Kasumi-1 (cell line): ENCODE measurements at places on chromosomes 11 and 22.

DNA sequence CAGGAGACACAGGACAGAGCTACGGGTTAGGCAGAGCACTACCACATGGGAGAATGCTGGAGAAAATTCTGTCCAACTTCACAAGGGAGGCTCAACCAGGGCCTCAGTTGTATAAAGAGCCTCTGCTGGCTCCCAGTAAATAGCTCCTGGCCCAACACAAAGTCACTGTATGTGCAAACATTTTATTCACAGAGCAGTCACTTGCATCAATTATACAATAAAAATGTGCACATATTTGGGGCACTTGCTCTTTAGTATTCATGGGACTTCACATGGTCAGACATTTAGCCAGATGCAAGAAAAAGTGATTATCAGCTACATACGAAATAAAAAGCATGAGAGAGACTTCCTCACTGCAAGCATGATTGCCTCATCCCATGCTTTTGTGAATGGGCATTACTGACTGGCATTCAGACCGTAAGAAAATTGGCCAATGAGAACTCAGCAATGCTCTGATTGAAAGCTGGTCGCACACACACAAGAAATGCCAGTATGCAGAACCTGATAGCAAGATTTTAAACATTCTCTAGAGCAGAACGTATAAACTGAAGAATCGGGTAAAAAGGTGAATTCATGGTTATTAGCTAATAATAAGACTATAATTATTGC is 39.4 kb downstream of the BLID start:
- DNase-seq, result no peak

DNA sequence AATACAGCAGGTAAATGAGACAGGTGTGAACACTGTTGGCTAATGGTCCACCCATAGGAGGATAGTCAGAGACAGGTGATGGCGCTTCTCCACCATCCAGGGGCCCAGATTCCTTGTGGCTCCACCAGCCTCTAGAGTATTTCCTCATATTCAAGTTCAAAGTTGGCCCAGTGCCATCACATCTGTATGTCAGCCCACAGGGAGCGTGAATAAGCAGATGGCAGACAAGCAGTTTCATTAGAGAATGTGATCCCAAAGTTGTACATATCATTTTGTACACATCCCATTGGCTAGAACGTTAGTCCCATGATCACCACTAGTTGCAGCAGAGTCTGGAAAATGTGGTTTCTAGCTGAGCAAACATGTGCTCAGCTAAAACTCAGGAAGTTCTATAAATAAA is 11.0 kb upstream of the CWF19L2 start:
- DNase-seq, result peak; percentile 13

- DNase-seq, result no peak
Measured at GRCh38 chr11:2178906-2179494, 7.4 kb upstream of the TH start.

- DNase-seq, result no peak
Measured at GRCh38 chr11:104524254-104524653, 360.3 kb upstream of the PDGFD start.

- no peak for DNase-seq
Measured at GRCh38 chr22:35368386-35368785, 12.5 kb upstream of the HMOX1 start.

DNA sequence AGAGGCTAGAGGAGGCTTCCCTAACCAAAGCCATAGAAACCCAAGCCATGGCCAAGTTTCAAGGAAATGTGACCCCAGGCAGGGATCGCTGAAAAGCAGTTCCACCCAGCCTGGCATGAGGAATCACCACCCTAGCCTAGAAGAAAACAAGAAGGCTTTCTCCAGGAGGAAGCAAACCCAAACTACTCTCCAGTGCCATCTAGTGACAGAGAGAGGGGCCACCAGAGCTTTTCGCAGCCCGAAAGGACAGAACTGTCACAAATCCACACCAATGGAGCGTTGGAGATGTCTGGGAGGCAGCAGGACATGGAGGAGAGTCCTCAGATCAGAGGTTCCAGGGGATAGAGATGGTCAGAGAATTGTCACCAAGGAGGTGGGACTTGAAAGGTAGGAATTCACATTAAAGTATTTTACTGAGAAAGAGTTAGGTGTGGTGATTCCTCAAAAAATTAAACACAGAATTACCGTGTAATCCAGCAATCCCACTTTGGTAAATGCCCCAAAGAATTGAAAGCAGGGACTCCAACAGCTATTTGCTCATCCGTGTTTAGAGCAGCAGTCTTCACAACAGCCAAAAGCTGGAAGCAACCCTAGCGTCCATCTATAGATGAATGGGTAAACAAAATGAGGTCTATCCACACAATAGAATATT is 67.3 kb upstream of the NUP50 start:
- peak; percentile 68 for DNase-seq

- no peak for DNase-seq
Measured at GRCh38 chr22:40733919-40734318, 54.6 kb downstream of the MCHR1 start.

DNA sequence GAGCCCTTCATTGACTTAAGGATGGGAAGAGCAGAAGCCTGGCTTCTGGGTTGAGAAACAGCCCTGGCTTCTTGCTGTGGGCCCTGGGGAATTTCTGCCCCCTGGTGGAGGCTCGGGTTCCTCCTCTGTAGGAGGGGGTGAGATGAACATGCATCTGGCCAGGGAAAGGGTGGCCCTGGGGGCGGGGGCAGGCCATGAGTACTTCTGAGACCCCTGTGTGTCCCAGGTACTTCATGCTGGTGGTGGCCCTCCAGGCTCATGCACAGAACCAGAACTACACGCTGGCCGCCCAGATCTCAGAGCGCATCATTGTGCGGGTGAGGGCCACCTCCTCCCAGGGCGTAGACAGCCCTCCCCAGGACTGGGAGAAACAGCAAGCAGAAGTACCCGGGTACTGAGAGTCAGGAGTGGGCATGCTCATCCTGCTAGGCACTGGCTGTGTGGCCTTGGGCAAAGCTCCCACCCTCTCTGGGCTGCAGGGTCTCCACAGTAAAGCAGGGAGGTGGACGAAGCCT is 15.8 kb downstream of the TMEM258 start:
- peak; percentile 51 for DNase-seq

GRCh38 chr11:102788334-102788995 is 8.0 kb upstream of the MMP10 start:
- no peak for DNase-seq

GRCh38 chr11:93648158-93648557 is 13.3 kb upstream of the CEP295 start:
- DNase-seq, result peak; percentile 53
